ENCODE measurements at places on chromosomes 1 and 21.

DNA sequence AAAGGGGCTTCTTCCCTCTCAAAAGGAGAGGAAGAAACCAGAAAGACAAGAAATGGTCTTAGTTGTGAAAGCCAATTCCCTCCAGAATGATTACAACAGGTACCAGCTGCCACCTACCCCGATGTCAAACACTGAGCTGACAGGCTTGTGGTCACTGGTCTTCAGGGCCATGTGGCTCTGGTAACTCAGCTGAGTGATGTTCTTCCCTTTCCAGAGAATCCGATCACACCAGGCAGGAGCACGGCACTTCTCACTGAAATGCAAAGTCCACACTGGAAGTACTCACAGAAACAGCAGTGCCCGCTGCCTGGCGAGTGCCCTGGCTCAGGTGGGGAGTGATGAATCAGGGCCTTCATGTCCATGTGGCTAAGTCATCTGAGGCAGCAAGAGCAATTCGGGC is 18.7 kb upstream of the MTF1 start:
- no peak for DNase-seq

- no peak for DNase-seq
These were observed 912 bp upstream of the PKNOX1 start for GRCh38 chr21:42973309-42973990.

- DNase-seq: no peak
These were observed 988 bp downstream of the SLC35A3 start for GRCh38 chr1:99970713-99971255.

DNA sequence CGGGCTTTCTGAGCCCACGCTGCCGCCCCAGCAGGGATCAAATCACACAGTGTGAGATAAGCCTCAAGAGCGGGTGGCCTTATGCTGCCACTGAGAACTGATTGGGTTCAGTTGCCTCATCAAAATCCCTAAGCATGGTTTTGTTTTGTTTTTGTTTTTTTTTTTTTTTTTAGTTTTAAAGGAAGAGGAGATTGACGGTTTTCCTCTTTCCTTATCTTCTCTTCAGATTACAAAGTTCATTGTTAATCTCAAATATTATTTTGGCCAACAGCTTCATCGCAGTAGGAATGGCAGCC is 651 bp downstream of the COA6 start:
- DNase-seq: no peak

GRCh38 chr1:180571832-180572636 is 13.3 kb downstream of the OVAAL start:
- DNase-seq: no peak

DNA sequence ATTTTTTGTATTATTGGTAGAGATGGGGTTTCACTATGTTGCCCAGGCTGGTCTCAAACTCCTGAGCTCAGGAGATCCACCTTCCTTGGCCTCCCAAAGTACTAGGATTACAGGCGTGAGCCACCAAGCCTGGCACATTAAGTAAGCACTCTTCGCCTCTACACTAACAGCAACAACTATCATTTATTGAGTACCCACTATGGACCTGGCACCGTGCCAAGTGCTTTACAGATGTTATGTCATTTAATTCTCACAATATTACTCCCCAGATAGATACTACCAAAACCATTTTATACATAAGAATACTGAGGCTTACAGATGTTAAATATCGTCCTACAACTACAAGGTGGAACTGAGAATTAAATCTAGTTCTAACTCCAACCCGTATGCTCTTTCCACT is 50.1 kb downstream of the TUT4 start:
- DNase-seq: no peak

DNA sequence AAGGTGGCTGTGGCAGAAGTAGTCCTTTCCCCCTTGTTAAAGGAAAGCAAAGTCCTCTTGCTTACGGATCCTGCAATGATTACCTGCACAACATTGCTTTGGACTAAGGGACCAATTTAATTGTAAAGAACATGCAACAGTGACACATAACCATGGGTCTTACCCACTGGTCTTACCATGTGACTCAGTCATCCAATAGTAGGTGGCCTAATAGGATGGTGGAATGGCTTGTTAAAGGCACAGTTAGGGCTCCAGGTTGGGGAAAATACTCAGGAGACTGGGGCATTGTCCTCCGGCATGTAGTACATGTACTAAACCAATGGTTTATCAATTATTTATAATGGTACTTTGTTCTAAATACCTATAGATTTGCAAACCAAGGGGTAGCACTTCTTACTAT is 2.1 kb upstream of the YIPF1 start:
- no peak for DNase-seq

DNA sequence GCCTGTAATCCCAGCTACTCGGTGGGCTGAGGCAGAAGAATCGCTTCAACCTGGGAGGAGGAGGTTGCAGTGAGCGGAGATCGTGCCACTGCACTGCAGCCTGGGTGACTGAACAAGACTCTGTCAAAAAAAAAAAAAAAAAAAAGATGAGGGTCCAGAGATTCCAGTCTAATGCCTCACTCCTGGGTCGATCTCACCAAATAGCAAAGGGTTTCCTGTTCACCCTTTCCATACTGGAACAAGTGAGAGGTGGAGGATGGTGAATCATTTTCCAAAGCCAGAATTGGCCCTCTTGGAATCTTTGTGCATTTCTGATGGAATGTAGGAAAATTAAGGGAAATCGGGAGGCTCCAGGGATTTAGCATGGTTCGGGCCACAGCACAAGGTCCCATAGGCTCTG is 58.1 kb upstream of the ZNF648 start:
- peak; percentile 49 for DNase-seq

GRCh38 chr1:1462318-1462966 is 9.1 kb upstream of the ATAD3B start:
- peak; percentile 28 for DNase-seq

- peak; percentile 36 for DNase-seq
These were observed 4.1 kb downstream of the ZC3H12A start for GRCh38 chr1:37478451-37478881.

GRCh38 chr1:175192630-175193526 is at the start of gene KIAA0040:
TSS of gene KIAA0040 (minus strand) at chr1:175192776. CDS start at chr1:175161013, 31,763 bp downstream.
- DNase-seq: peak; percentile 9

DNA sequence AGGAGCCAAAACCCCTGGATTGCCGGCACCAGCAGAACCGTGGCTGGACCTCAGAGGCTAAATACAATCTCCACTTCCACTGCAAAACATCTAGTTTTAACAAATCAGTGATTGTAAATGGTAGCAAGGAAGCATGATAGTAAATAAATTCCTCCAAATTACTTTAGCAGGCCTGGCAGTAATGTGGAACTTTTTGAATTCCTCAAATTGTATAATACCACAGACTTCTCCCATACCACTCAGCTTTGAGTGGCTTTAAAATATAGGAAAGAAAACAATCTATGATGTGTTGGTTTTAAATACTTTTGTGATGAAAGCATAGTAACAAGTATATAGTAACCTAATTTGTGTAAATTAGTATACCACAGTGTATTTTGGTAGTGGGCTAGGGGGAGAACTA is 34.1 kb downstream of the NIBAN1 start:
- peak; percentile 63 for DNase-seq

DNA sequence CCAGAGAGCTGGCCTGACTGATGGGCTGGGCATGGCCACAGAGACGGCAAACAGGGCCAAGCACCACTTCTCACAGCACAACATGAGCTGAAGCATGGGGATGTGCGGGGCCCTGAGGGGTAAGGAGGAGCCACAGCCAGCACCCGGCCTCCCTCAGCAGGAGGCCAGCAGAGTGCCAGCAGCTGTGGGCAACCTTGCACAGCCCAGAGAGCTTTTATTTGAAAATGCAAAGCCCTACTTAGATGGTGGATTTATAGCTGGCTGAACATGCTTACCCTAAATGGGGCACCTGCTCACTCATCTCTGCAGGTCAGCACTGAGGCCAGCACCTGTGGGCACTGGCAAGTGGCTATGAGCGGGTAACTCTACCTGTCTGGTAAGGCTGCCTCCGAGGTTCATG is 44.1 kb downstream of the SLC66A1 start:
- no peak for DNase-seq

DNA sequence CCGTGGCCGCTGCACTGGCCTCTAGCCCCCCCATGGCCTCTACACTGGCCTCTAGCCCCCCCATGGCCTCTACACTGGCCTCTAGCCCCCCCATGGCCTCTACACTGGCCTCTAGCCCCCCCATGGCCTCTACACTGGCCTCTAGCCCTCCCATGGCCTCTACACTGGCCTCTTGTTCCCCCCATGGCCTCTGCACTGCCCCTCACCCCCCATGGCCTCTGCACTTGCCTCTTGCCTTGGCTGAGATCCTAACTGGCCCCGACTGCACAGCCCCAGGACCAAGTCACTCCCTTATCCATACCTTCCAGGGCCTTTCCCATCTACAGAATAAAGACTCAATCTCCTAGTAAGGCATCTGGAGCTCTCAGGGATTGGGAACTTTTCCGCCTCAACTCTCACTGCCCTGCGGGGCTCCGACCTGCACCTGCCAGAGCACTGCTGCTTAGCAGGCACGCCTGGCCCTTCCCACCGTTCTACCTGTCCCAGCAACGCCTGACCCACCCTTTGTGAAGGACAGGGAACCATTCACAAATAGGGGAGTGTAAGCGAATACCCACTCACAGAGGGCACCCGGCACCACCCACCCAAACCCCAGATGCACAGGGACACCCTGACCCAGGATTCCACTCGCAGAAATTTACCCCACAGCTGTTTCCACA is 38.8 kb downstream of the ACOT7 start:
- DNase-seq: no peak

DNA sequence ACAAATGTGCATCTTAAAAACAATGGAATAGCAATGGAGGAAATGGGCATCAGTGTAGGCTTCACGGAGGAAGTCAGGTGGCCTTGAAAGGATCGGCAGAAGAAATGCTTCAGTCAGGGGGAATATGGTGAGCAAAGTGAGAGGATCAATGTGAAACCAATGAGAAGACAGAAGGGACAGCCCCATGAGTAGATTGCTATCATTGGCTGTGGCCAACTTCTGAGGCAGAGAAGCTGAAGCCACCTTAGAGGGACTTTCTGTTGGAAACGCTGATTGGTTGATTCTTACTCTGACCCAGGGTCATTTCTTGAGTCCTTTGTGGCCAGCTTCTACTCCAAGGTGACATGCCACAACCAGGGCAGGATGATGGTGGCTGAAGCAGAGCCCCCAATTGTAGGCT is 130.7 kb upstream of the ZNF648 start:
- no peak for DNase-seq

- DNase-seq: no peak
These were observed 11.5 kb downstream of the MORN1 start for GRCh38 chr1:2379733-2380404.

DNA sequence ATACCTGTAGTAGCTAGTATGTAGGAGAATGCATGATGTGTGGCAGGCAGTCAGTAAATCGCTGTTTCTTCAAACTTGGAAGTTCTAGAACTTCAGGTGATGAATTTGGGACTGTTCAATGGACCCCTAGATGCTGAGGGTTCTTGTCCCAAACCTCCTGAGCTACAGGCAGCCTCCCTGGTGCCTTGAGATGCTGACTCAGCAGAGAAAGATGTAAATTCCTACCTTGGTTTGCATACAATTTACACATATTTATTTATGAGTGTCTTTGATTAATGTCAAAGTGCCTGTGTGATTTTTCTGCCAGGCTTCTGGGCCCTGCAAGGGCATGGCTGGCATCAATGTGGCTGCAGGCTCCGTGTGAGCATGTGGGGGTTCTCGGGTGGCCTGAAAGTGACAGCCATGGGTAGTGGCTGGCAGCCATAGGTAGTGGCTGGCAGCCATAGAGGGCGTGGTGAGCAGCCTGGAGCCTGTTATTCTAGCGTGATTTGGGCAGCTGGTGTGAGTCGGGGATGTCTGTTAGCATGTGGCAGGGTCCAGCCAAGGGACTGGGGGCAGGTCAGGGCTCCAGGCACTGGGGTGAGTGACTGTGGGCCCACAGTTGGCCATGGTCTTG is 13.2 kb upstream of the POU3F1 start:
- no peak for DNase-seq
